IMR-90 (cell line): ENCODE measurements at places on chromosomes 16 and 17. TPM values are rescaled to one million over a fixed set of nuclear protein-coding genes. Genes with fewer than 3 reads are reported as not detected.

DNA sequence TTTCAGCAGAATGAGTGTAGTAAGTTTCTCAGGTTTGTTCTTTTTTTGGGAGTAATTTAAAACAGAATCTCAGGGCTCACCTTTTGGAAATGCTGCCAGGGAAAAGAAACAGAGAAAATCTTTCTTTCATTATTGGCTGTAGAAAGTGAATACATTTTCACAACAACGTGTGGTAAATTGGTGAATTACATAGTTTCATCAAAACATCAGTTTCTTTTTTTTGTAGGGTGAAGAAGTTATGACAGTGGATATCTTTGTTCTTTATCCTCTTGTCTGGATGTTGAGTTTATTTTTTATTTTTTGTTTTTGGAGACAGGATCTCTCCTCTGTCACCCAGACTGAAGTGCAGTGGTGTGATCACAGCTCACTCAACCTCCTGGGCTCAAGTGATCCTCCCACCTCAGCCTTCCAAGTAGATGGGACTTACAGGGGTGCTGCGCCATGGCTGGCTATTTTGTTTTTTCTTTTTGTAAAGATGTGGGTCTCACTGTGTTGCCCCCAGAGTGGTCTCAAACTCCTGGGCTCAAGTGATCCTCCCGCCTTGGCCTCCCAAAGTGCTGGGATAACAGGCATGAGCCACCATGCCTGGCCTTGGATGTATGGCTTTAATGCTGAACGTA, 2.4 kb downstream of the ZNF267 start:
- DNase-seq: no peak

GRCh38 chr16:55189224-55189623, 134.8 kb upstream of the IRX6 start:
- DNase-seq: no peak

- peak; percentile 18 for DNase-seq
Observed at GRCh38 chr17:19464031-19465026, 53.3 kb downstream of the RNF112 start.

The ANKRD40CL gene
- not detected in 2 replicates for total RNA-seq

DNA sequence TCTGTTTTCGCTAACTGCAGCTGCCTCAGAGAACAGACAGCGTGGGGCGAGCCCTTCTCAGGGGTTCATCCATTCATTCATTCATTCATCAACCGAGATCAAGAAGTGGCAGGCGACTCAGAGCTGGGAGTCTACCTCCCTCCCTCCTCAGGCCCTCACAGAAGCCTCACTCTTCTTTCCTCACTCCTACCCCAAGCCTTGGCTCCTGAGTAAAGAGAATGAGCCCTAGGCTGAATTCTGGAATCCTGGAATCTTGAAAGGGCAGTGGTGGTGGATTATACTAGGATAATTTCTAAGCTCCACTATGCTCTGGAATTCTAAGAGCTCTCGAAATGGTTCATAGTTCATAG, 2.3 kb upstream of the DLX3 start:
- DNase-seq: no peak

The NQO1 gene
- 404 and 426 TPM in 2 replicates for total RNA-seq

The IL34 gene
- 1.1 and 1.3 TPM in 2 replicates for total RNA-seq
